GM23248 (cell line): ENCODE measurements at places on chromosomes 3 and 15. TPM values are rescaled to one million over a fixed set of nuclear protein-coding genes. Genes with fewer than 3 reads are reported as not detected.

ATP13A5 gene
- total RNA-seq: not detected in 2 replicates

DNAH12 gene
- 0.54 TPM in 1 of 2 replicates, not detected in the other for total RNA-seq

MUC4 gene
- total RNA-seq: not detected in 2 replicates

PRR20G gene
- total RNA-seq: not detected in 2 replicates

RMDN3 gene
- 25.9 and 30.0 TPM in 2 replicates for total RNA-seq

CPNE9 gene
- not detected in 2 replicates for total RNA-seq

STAC gene
- 10.9 and 16.3 TPM in 2 replicates for total RNA-seq

NPAP1 gene
- total RNA-seq: not detected in 2 replicates

DGKG gene
- total RNA-seq: 0.38 TPM in 1 of 2 replicates, not detected in the other
